Activated naive CD4-positive, alpha-beta T cell treated with anti-CD3 and anti-CD28 coated beads, Interleukin-2, amount 10 ng/mL, durations not matched to agents 5 hours and 36 hours (primary cell): ENCODE measurements at places on chromosomes 5 and 9. TPM values are rescaled to one million over a fixed set of nuclear protein-coding genes. Genes with fewer than 3 reads are reported as not detected.

IFNE gene
- not detected for total RNA-seq

IFNB1 gene
- total RNA-seq: not detected

EQTN gene
- not detected for total RNA-seq

TMEM167A gene
- 60.0 TPM for total RNA-seq

PRRT1B gene
- not detected for total RNA-seq

WHRN gene
- total RNA-seq: 0.75 TPM

NADK2 gene
- total RNA-seq: 16.5 TPM

ARL14EPL gene
- total RNA-seq: not detected

INSL6 gene
- total RNA-seq: not detected

SSBP2 gene
- 31.5 TPM for total RNA-seq

GABRA6 gene
- not detected for total RNA-seq

FAM163B gene
- not detected for total RNA-seq

STOML2 gene
- 84.5 TPM for total RNA-seq

PDE6A gene
- total RNA-seq: not detected

NKD2 gene
- 2.9 TPM for total RNA-seq

ADAM19 gene
- total RNA-seq: 106 TPM

FBP2 gene
- total RNA-seq: not detected

OR1J2 gene
- total RNA-seq: not detected

PCDHB3 gene
- not detected for total RNA-seq

GCNT4 gene
- 2.0 TPM for total RNA-seq

ABO gene
- total RNA-seq: 0.22 TPM

LCN10 gene
- 0.08 TPM for total RNA-seq

SLC22A4 gene
- not detected for total RNA-seq

SLC4A9 gene
- total RNA-seq: 0.72 TPM

ADAMTS2 gene
- total RNA-seq: not detected

PCDHB9 gene
- not detected for total RNA-seq

SUSD3 gene
- 81.9 TPM for total RNA-seq

PFN3 gene
- total RNA-seq: not detected

TAF1L gene
- 0.03 TPM for total RNA-seq

SH2D3C gene
- total RNA-seq: 70.6 TPM

HMCN2 gene
- total RNA-seq: not detected

OR2Y1 gene
- total RNA-seq: not detected

ELAVL2 gene
- not detected for total RNA-seq

TSSK1B gene
- not detected for total RNA-seq

C9orf153 gene
- total RNA-seq: not detected

AQP3 gene
- total RNA-seq: 265 TPM

LHX2 gene
- total RNA-seq: not detected

FAM200C gene
- total RNA-seq: 0.55 TPM

DMGDH gene
- not detected for total RNA-seq

SLC34A3 gene
- total RNA-seq: not detected

LHX3 gene
- total RNA-seq: not detected

MRPS30 gene
- 39.6 TPM for total RNA-seq

ACOT12 gene
- total RNA-seq: not detected

SH3RF2 gene
- not detected for total RNA-seq

GABRA1 gene
- total RNA-seq: not detected
